Umbilical cord (tissue), 2 donors: ENCODE measurements at places on chromosomes 13 and 19. TPM values are rescaled to one million over a fixed set of nuclear protein-coding genes. Genes with fewer than 3 reads are reported as not detected.
A peak's percentile ranks its signal among the peaks of the same experiment; 100 is the strongest.

GRCh38 chr19:43507880-43508279, 3.3 kb upstream of the PHLDB3 start:
- DNase-seq: no peak

GRCh38 chr13:76231522-76232167, 595.5 kb downstream of the LMO7 start:
- no peak for DNase-seq

The RASGRP4 gene
- 0.96 TPM for total RNA-seq

The RDH8 gene
- not detected for total RNA-seq

DNA sequence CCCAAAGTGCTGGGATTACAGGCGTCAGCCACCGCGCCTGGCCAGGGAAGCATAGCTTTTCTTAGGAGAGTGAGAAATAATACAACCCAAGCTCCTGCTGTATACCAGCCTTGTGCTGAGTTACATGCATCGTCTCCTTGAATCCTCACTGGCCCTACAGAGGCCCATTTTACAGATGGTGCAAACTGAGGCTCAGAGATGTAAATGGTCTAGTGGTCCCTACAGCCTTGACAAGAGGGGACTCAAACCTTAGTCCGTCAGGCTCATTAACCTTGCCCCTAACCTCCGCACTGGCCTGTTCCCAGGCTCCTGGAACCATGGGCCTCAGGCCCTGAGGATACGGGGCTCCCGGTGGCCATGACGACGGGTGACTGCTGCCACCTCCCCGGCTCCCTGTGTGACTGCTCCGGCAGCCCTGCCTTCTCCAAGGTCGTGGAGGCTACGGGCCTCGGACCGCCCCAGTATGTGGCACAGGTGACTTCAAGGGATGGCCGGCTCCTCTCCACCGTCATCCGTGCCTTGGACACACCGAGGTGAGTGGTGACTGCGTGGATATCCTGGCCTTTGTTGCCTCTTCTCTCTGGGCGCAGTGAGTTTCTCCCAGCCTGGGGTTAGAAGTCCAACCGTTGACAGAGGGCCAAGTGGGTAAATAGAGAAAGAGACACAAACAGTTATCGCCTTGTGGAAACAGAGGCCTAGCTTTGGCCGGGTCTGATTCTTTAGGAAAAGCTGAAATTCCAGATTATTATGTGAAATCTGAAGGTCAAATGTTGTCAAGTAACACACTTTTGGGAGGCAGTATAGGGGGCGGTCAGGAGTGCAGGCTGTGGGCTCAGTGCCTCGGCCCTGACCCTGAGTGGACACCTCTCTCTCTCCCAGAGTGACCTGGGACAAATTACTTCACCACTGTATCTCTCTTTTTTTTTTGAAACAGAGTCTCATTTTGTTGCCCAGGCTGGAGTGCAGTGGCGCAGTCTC, 8.7 kb downstream of the MARCHF2 start:
- no peak for DNase-seq

DNA sequence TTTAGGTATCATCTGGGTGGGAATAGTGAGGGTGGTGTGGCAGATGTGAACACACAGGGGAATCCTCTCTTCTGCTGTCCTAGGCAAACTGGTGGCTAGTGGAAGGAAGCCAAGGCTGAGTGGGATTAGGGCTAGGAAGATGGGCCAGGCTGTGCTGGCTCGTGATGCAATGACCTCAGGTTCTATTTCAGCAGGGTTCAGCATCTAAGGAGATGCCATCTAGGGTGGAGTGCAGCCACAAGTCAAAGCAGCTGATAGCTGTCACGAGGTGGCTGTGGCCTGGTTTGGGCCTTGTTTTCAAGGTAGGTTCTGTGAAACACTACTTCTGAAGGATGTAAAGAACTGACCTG, 21.6 kb downstream of the ARL11 start:
- DNase-seq: no peak

GRCh38 chr13:111551204-111551820, 230.9 kb downstream of the TEX29 start:
- no peak for DNase-seq

DNA sequence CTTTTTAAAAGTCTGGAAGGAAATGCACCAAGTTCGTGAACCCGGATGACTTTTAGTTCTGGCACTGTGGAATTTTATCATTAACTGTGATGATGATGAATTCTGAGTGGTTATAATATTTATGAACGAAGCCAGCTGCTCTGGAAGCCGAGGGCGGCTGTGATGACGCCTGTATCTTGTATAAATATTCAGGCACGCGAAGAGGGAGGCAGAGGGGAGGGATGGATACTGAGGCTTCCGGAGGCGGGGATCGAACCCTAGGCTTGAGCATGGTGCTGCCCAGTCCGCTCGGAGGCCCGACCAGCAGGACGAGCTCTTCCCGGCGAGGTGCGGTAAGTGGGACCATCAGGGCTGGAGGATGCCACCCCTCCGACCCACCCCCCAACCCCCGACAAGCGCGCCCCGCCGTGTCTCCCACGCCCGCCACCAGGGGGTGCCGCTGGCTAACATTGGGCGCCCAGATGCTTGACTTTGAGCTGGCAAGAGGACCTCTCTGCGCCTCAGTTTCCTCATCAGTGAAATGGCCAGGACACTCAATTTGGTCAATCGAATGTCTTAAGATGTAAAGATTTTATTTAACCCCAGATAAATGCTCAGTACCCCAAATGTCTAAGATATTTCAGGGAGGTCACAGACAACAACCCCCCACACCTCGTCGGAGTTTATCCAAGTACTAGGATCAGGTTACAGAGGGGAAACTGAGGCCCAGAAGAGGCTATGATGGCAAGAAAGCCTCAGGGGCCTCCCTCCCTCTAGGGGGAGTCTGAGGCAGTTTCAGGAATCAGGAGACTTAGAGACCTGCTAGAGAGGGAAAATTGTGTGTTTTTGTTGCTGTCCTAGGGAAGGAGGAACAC, 4.5 kb upstream of the RAB3A start:
- peak; percentile 75 for DNase-seq

The FUT3 gene
- total RNA-seq: 4.8 TPM

The RHPN2 gene
- 4.1 TPM for total RNA-seq

The TFPT gene
- total RNA-seq: 18.8 TPM

The GDF15 gene
- not detected for total RNA-seq

The NPAS1 gene
- not detected for total RNA-seq

GRCh38 chr19:15714638-15715037, 13.2 kb upstream of the OR10H2 start:
- DNase-seq: no peak

The TSSK6 gene
- total RNA-seq: 1.7 TPM

GRCh38 chr19:1164684-1165531, 9.2 kb downstream of the SBNO2 start:
- DNase-seq: no peak

The KIR3DL1 gene
- 1.7 TPM for total RNA-seq

DNA sequence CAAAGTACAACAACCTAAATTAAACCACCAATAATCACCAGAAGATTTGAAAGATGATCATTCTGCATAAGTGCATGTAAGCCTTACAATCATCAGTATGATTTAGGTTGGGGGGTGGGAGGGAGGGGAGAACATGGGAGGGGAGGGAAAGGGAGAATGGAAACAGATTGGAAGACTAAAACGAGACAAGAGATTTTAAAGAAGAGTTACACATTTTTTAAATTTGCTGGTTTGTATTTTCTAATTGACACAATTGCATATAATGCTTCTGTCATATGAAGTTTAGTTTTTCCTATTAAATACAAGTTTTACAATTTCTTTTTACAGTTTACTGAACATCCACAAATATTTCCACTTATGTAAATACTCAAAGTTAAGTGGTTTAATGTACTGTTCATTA, 2118.9 kb downstream of the PCDH9 start:
- no peak for DNase-seq

DNA sequence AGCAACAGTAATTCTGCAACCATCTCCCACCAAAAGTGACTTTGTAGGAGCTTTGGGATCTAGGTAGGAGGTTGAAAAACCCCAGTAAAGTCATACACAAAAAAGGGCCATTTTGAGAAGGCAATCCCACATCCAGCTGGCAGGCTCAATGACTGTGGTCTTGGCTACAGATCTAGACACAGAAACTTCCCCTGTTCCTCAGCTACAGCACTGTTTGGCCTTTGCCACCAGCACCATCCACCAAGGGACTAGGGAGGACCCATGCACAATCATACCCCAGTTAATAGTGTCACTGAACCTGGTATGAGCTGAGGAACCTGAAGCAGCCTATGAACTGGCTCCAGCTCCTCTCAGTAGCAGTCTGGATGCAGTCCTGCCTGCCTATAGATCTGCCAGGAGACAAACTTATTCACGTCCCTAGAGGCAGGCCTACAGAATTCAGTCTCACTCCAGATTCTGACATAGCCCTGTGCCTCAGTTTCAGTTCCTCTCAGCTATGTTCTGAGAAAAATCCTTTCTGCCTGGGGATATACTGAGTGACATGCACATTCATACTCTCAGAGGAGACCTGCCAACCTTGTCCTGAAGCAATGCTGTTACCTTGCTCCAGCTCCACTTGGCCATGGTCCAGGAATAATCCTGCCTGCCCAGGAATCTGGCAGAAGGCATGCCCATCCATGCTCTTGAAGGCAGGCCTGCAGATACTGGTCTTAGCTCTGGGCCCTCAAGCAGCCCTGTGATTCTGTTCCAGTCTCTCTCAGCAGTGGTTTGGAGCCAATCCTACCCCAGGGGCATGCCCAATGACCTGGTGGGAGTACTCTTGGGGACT, 2048.3 kb upstream of the PCDH20 start:
- no peak for DNase-seq

DNA sequence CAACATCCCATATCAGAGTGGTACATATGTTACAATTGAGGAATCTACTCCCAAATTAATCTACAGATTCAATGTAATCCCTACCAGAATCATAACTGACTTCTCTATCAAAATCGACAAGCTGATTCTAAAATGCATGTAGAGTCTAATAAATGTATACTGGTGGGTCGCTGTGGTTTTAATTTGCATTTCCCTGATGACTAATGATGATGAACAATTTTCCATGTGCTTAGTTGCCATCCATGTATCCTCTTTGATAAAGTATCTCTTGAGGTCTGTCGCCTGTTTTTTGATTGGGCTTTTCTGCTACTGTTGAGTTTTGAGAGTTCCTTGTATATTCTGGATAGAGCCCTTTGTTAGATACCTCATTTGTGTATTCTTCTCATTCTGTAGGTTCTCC, 43.8 kb downstream of the KLF12 start:
- no peak for DNase-seq

DNA sequence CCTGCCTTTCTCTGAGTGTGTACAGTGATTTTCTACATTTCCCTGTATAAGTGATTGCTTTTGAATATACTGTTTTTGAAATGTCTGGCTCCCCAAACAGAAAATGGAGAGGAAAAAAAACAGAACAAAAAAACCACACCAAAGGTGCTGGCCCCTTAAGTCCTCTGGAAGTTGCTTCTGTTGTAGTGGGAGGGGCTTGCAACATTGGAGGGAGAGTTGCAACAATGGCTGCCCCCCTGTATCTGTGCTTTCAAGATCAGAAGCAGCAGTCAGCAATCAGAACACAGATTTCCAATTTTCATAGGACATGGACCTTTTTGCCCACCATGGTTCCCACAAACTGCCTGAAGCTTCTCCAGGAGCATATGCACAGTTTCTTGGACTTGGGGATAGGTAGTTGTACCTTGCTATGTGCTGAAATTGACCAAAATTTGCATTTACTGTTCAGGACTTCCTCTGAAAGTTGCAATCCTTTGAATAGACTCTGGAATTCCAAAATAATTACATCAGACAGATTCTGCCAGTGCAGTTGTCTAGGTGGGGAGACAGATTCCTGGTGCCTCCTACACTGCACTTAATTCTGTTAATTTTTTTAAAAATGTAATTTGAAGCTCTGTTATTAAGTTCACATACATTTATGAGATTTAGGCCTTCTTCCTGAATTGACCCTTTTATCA, 13.8 kb downstream of the BIVM start:
- no peak for DNase-seq
